ENCODE measurements at places on chromosomes 2 and 18. TPM values are rescaled to one million over a fixed set of nuclear protein-coding genes. Genes with fewer than 3 reads are reported as not detected.

The MARS2 gene
- 5.8 TPM for total RNA-seq

The ERFE gene
- 0.86 TPM for total RNA-seq

The SP5 gene
- total RNA-seq: not detected

The CYP20A1 gene
- 51.1 TPM for total RNA-seq

The RFX8 gene
- total RNA-seq: 5.1 TPM

Measured in GM23248 (cell line).